ENCODE measurements at places on chromosomes 7 and 10.

- DNase-seq: no peak
Measured at GRCh38 chr10:8072211-8072610, 17.7 kb downstream of the GATA3 start.

DNA sequence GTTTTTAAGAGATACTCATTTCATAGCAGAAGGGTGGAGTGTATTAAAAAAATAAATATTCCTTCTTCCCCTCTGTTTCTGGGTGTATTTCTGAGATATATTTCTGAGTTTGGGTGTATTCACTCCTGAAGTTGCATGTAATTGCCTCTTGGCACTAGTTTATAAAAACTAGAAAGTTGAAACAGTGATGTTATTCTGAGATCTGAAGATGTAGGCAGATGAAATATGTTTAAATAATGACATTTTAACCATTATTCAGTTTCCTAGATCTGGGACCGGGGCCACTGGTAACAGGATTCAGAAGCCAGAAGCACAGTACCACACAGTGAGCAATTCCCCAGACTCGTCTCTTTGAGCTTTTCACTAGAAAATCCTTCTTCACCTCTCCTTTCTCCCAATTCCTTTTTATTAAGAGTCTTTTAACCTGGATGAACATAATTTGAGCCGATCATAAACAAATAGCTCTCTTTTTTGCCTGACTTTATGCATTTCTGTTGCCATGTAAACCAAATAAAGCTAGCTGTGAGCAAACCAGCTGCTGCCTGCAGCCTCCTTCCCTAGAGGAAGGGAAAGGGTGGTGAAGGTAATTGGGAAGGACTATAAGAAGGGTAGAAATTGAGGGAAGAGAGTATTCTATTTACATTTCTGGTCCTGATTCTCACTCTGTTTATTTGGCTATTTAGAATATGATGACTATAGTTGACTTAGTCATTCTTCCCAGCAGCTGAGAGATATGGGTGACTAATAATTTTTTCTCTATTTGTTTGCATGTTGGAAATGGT lies 101.8 kb upstream of the STRIP2 start:
- DNase-seq: no peak

GRCh38 chr7:116951366-116952292 lies 1.7 kb upstream of the ST7 start:
- no peak for DNase-seq

DNA sequence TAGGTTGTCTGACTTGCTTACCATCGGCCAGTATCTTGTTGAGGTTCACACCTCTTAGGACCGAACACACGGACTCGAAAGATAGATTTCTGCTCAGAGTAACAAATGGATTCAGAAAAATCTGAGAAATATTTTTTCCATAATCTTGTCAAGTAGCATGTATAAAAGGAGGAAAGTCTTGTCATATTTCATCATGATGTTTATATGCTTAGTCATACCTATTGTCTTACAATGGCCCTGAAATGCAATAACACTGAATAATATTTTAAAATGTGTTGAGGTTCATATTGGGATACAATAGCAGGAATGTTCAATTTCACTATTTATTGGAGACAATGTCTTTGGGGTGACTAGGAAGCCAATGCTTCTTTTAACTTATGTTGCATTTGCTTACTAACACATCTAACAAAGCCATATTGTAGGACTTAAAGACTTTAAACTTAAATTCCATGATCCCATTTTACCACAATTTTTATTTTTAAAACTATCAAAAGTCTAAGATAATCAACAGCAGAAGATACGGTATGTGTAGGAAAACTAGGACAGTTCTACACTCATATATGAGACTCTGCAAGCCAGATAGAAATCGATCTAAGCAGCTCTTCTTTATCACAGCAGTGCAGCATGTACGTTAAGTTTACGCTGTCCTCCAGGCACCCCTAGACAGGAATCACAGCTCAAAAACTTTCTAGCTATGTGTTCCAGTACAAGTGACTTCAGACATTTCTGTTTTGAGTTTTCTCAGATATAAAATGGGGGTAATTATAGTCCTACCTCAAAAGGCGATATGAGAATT lies 135.7 kb upstream of the CAV2 start:
- no peak for DNase-seq

DNA sequence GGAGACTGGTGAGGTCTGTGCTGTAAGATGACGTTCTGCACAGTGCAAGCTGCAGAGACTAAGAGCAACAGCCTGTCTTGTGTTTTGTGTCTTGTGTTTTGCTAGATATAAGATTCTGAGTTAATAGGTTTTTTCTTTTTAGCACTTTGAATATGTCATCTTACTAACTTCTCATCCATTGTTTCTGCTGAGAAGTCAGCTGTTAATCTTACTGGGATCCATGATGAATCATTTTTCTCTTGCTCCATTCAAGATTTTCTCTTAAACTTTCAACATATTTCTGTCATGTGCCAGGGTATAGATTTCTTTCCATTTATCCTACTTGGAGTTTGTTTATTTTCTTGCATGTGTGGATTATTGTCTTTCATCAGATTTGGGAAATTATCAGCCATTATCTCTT lies 290.3 kb downstream of the CELF2 start:
- no peak for DNase-seq
